Activated CD8-positive, alpha-beta memory T cell treated with anti-CD3 and anti-CD28 coated beads for 24 hours (primary cell): ENCODE measurements at places on chromosomes 13 and 19.

GRCh38 chr19:51479531-51480331, 1.4 kb downstream of the CEACAM18 start:
- DNase-seq, result peak; percentile 73

DNA sequence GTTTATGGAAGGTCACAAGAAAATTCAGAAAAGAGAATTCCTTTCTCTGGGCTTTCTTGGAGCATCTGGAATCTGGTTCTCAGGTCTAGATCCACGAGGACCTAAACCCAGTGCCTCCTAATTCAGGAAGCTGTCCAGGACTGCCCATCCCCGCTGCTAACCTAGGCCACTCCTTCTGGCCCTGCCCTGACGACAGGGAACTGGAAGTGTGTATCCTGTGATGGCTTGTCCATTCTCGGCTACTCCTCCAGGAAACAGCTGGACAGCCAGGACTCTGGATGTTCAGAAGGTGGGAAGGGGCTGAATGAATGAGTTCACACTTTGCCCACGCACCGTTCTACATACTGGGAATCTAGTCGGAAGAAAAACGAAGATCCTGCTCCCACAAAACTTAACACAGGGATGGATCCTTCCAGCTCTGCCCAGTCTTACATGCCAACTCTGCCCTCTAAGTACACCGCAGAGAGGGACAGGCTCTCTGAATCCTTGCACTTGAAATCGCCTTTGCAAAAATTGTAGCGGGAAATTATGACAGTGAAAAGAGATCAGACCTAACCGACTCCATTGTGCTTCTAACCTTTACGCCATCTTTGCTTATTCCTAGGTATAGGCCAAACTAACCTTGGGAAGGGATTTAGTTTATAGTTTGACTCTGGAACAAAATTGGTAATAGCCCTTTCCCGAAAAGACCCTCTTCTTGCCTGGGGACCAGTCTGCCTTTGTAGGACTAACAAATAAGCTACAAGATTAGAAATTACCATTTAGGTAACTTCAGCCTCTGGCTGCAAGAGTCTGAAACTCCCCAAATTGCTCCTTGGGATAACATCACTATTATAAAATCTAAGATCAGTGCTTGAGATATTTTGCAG, 1.8 kb downstream of the LSM4 start:
- no peak for DNase-seq

- DNase-seq, result no peak
Measured at GRCh38 chr19:30439310-30439709, 67.1 kb downstream of the ZNF536 start.

DNA sequence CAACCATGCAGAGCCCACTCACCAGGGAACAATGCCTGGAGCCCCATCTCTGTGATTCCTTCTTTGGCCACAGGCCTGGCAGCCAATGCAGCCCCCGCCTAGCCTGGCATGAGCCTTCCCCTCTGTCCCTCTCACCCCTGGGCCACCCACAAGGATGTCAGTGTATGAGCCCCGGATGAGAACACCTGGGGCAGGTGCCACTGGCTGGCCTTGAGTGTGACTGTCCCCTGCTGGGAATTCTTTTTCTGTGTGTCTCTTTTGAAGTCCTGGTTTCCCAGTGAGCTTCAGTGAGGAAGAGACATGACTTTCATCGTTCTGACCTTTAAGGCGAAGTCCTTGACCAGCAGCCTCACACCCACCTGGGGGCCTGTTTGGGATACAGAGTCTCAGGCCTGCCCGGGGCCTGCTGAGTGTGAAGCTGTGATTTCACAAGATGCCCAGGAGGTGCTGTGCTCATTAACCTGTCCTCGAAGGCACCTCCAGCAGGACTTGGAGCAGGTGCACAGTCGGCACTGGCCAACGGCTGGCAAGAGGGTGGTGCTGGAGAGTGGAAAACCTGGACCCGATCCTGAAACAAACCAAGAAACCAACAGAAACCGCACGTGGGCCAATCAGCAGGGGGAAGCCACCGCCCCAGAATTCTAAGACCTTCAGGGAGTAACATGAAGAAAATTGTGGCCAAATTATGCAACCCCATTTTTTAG, 27.4 kb upstream of the SPACA7 start:
- no peak for DNase-seq

- no peak for DNase-seq
Measured at GRCh38 chr19:52351512-52351911, 15.5 kb downstream of the ZNF610 start.

GRCh38 chr13:79869326-79869725, 388.4 kb downstream of the NDFIP2 start:
- DNase-seq, result no peak
